ENCODE measurements at places on chromosomes 12 and 14.

DNA sequence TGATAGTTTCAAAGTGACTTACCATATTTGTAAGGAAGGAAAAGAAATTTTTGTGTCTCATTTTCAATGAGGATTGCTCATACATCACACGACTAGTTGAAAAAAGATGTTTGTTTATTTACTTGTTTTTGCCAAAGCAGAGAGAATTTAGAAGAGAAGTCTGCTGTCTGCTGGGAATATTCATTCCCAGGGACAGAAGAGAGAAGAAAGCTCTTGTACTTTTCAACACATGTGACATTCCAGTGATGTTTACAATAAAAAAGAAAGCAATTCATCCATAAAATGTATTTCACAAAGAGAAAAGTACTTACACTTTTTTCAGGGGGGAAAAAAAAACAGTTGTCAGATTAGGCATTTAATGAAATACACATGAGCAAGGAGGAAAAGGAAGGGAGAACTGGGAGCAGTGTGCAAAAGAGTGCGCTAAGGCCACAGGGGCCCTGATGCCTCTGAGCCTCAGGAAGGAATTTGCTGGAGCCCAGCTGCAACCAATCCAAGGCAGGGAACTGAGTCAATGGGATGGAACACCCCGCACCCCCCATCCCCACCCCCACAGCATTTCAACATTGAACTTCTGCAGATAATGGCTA, 115.0 kb downstream of the RPAP3 start:
- no peak for DNase-seq

GRCh38 chr14:71566276-71566675, 366.0 kb upstream of the RGS6 start:
- DNase-seq = no peak

DNA sequence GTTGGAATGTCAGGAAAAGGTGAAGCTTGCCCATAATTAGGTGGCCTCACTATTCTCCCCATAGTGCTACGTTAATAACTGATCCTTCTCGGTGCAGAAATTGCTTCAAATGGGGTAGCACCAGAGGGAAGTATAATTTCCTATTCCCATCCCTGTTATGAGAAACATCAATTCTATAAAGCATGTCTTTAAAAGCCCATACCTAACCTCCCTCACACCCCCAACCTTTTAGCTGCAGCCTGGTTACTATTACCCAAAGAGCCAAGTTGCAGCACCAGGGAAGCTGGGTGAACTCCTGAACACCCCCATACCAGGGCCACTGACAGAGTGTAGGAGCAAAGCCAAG, 15.2 kb downstream of the RBM23 start:
- DNase-seq = no peak

DNA sequence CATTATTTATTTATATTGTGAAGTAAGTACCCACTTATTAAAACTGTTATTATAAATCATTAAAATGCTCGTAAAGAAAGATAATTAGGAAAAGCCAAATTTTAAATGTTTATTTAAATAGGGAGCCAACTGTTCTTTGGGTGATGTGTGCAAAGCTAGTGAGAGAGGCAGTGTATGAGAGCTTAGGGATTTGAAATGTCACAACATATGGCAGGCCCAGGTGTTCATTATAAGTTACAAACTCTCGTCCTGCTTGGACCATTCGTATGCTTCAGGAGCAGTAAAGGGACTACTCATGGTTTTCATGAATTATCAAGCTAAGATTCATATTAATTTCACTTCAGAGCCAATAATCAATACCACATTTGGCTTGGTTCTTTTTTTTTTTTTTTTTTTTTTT, 154.5 kb downstream of the TGFB3 start:
- no peak for DNase-seq

DNA sequence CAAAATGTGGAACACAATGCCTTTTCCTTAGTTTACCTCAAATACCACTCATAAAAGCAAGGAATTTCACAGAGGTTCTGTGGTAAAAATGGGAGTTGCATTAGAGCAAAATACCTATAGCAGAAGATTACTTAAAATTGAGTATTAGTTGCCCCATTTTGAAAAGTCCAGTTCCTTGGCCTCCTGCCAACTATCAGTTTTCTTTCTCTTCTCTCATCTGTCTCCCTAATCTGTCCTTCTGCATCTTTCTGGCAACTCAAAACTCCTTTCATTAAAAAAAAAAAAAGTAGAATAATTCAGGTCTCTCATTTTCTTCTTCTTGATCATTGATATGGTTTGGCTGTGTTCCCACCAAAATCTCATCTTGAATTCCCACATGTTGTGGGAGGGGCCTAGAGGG, 127.3 kb downstream of the ATP23 start:
- no peak for DNase-seq

- DNase-seq = no peak
These were observed 31.9 kb downstream of the KCNMB4 start for GRCh38 chr12:70398002-70398401.

DNA sequence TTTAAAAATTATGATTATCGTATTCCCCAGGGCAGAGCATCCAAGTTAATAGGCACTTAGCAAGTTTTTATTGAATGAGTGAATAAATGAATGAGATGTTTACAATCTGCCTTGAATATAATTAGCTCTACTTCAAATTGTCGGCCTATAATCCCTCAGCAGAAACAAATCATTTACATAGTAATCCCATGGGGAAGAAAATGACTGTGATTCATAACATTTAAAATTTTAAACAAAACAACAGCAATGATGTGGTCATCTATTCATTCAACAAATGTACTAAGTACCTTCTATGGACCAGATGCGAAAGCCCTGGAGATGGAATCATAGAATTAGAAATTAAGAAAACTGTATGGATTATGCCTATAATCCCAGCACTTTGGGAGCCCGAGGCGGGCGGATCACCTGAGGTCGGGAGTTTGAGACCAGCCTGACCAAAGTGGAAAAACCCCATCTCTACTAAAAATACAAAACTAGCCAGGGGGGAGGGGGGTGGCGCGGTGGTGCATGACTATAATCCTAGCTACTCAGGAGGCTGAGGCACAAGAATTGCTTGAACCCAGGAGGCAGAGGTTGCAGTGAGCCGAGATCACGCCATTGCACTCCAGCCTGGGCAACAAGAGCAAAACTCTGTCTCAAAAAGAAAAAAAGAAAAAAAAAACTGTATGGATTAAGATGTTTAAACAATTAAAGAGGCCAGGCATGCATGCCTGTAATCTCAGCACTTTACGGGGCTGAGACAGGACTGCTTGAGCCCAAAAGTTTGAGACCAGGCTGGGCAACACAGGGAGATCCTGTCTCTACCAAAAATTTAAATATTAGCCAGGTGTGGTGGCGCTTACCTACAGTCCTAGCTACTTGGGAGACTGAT, 17.7 kb upstream of the MDM2 start:
- no peak for DNase-seq

- DNase-seq = no peak
These were observed 9.8 kb downstream of the KLHDC1 start for GRCh38 chr14:49702725-49703124.

DNA sequence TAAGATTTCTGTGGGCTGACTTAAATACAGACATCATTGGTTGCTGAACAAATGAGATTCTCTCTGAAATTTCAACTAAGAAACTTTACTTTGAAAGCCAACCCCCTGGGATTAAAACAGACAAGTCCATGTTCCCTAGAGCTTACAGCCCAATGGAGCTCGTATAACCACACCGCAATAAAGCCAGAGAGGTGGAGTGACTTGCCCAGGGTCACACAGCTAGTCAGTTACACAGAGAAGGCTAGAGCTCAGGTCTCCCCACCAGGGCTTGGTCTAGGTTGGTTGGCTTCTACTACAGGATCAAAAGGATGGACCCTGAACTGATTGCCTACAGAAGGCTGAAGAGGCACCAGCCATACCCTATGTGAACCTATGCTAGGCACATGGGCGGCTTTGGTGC, 8.9 kb upstream of the LTBP2 start:
- DNase-seq = no peak

DNA sequence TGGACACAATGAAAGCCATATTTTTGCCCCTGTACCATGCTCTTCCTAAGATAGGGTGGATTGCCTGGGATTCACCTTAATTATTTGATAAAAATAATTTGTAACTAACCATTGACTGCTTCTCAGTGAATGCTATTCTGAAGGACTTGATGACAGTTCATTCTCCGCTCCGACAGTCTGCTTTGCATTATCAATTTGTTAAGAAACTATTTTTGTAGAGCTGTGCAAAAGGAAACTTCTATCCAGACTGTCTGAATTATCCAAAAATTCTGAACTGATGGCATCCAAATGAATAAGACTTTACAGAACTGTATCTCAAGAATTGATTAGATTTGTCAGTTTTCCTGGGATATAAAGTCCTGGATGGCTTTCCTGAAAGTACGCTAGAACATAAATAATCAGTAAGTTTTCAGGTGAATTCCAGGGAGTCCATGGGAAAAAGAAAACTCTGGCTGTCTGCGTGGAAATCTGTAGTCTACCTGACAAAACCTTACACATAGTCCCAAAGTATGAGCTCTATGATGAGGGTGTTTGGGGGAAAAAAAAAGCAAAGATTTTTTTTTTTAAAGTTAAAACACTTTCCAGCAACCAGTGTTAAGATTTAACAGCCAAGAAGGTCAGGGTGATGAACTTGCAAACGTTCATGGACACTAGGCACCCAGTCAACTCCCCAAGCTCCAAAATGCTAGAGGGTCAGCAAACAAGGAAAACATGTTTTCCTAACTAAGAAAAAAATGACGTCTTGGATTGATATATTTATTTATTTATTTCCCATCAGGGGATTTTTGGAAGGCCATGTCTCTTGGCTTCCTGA, 291.1 kb upstream of the TBX3 start:
- no peak for DNase-seq

DNA sequence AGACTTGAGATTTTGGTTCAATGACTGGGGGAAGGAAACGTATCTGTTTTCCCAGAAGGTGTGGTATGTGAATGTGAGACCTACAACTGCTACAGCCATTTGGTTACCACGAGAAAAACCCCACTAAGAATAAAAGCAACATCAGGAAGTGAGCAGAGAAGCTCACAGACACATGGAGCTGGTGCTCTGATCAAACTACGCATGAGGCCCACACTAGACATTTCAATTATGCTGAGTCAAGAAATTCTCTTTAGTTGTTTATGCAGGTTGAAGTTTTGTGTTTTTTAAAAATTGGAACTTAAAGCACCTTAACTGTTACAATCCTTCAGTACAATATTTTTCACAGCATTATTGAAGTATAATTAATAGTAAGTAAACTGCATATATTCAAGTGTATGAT, 8.9 kb upstream of the SPTLC2 start:
- DNase-seq = no peak

- DNase-seq = no peak
These were observed 666.6 kb downstream of the DIO2 start for GRCh38 chr14:79544698-79545070.

GRCh38 chr14:20680363-20680762, 4.0 kb upstream of the RNASE4 start:
- no peak for DNase-seq

GRCh38 chr12:108822497-108823205, 34.7 kb downstream of the SSH1 start:
- DNase-seq = no peak

DNA sequence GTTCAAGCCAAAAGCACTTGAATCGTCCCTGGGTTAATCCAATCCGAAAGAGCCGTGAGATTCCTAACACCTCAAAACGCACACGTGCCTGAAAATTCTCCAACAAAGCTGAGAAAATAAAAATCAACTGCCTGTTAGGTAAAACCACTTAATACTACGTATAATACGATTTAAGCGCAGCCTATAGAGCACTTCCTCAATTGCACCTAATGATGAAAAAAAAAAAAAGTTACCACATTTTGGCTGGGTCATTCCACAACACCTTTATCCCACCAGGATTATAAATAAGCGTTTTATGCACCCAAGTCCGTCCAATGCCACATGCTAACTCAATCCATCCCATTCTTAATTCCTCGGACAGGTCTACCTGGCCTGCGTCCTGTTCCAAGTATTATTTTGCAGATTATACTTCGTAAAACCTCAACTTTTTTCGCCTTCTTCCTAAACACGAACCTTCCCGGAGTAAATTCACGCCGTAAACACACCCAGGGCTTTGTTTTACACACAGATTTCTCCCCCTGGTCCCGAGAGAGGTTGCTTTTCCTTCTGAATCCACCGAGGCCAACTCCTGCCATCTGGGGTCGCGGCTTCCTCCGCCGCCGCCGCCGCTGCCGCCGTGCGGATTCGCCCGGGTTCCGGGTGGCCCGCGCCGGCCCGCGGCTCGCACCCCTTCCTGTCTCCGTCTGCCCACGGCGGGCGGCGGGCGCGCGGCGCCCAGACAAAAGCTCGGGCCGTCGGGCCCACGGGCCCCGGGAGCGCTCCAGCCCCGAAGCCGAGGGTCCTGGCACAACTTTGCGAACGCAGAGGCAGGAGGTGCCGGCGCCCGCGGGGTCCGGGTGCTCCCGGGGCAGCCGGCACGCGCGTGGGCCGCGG, 66.2 kb downstream of the RNF34 start:
- DNase-seq = peak; percentile 13

- no peak for DNase-seq
These were observed 9.1 kb downstream of the PRKCH start for GRCh38 chr14:61330511-61330910.

DNA sequence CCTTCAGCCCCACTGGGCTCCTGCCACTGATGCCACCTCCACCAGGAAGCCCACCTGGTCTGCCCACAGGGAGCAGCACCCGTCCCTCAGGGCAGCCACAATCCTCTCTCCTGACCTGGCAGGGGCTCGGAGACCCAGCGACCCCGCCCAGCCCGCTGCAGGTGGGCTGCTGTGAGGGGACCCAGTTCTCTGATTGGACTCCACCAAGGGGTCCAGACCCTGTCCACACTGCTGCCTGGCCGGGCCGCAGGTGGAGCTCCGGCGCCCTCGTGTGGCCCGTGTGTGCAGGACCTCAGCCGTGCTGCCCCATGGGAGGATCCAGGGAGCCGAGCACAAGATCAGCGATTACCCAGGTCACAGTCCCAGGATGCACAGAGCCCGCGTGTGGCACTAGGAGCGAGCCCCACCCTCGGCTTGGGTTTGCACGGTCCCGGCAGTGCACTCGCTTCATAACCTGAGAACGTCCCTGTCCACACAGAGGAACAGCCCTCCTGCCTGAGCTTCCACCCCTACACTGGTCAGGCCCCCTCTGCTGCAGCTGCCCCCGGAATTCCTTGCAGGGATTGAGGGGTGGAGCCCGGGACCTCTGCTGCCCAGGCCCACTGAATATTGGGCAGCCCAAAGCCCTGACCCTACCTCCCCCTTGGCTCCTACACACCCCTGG, 35.4 kb upstream of the TMEM179 start:
- peak; percentile 56 for DNase-seq
